ENCODE measurements at places on chromosomes 2 and 18.

GRCh38 chr18:31557446-31557845, 34.2 kb upstream of the TTR start:
- no peak for DNase-seq

DNA sequence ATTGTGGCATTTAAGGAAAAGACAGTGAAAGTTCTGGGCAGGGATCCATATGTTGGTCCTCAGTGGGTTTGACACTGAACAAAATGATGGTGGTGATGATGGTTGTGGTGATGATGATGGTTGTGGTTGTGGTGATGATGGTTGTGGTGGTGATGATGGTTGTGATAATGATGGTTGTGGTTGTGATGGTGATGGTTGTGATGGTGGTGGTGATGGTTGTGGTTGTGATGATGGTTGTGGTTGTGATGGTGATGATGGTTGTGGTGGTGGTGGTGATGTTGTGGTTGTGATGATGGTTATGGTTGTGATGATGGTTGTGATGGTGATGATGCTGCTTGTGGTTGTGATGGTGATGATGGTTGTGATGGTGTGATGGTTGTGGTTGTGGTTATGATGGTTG, 308.7 kb downstream of the AGAP1 start:
- no peak for DNase-seq

GRCh38 chr2:8594731-8595427, 87.0 kb upstream of the ID2 start:
- no peak for DNase-seq

DNA sequence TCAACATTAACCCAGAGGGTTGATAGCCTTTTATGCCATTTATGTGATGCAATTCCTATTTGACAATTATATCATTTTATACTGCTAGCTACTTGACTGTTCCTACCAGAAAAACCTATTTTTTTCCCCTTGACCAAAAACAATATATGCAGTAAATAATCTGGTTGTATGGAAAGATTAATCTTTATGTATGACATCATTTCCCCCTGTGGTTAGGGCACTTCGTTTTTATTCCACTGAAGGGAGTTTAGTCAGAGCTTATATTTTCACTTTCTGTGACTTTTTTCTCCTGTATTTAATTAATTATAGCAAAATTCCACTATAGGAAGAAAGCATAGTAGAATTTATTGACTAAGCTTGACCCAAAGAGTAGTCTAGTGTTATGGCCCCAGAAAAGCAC, 107.6 kb downstream of the HAUS1 start:
- DNase-seq: no peak

- no peak for DNase-seq
These were observed 146.0 kb downstream of the MAP4K4 start for GRCh38 chr2:101843471-101843870.

DNA sequence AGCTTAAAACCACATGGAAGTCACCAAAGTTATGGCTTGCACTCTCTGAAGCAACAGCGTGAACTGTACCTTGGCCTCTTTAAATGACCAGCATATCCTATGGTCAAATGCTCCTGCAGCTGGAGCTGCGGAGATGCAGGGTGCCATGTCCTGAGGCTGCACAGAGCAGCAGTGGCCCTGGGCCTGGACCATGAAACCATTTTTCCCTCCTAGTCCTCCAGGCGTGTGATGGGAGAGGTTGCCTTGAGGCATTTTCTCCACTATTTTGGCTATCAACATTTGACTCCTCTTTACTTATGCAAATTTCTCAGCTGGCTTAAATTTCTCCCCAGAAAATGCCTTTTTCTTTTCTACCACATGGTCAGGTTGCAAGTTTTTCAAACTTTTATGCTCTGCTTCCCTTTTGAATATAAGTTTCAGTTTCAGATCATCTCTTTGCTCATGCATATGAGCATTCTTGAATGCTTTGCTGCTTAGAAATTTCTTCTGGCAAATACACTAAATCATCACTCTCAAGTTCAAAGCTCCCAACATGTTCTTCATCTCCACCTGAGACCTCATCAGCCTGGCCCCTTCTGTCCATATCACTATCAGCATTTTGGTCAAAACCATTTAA, 82.9 kb upstream of the TMEFF2 start:
- no peak for DNase-seq

- DNase-seq: no peak
These were observed 12.6 kb upstream of the L3MBTL4 start for GRCh38 chr18:6427286-6427685.

DNA sequence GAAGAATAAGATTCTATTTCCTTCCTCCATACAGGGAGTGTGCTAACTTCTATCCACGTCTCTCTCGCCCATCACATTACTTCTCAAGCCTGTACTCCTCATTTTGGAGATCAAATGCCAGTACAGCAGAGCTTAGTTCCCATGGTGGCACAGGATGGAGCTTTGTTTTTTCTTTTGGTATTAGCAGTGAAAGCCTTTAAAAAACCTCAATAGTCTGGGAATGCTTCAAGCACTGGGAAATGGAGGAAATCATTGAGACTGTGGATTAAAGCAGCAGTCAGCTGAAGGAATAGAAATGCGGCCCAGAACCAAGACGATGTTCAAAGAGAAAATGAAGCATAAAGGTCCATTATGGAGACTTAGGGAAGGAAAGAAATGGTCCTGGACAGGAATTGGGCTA, 102.3 kb downstream of the NRXN1 start:
- DNase-seq: no peak

GRCh38 chr2:120140866-120141265, 82.3 kb downstream of the TMEM185B start:
- DNase-seq: no peak

GRCh38 chr18:27250471-27250870, 65.4 kb upstream of the CHST9 start:
- no peak for DNase-seq

Measured in T1000 (cell line).